Activated T-cell treated with anti-CD3 and anti-CD28 coated beads, Interleukin-2, amount 50 U/mL, for 72 hours (primary cell): ENCODE measurements at places on chromosomes 5 and 9. TPM values are rescaled to one million over a fixed set of nuclear protein-coding genes. Genes with fewer than 3 reads are reported as not detected.

Gene EQTN
- total RNA-seq: not detected

Gene ENHO
- 0.23 TPM for total RNA-seq

Gene SHOC1
- not detected for total RNA-seq

Gene SLC36A2
- total RNA-seq: not detected

Gene PPP3R2
- not detected for total RNA-seq

Gene CSF2
- total RNA-seq: 50.7 TPM

Gene MSH3
- 22.0 TPM for total RNA-seq

Gene MCTP1
- total RNA-seq: 0.28 TPM

Gene IL4
- total RNA-seq: 1.5 TPM

Gene MORN5
- not detected for total RNA-seq

Gene ZNF354B
- total RNA-seq: 13.0 TPM

Gene GPR150
- 1.7 TPM for total RNA-seq

Gene TLX3
- total RNA-seq: not detected

Gene ACTBL2
- not detected for total RNA-seq

Gene TMEM174
- total RNA-seq: not detected

Gene C5orf58
- total RNA-seq: not detected

Gene PCDHA9
- not detected for total RNA-seq

Gene FST
- total RNA-seq: 2.5 TPM

Gene SLC34A1
- total RNA-seq: 0.19 TPM

Gene DMAC1
- total RNA-seq: 34.2 TPM

Gene CER1
- not detected for total RNA-seq

Gene CBY3
- 0.44 TPM for total RNA-seq

Gene SPATA31C1
- not detected for total RNA-seq

Gene RNF183
- 0.34 TPM for total RNA-seq

Gene WNK2
- total RNA-seq: 0.70 TPM

Gene PDLIM4
- total RNA-seq: 1.2 TPM

Gene TTF1
- total RNA-seq: 23.3 TPM

Gene BRINP1
- total RNA-seq: not detected

Gene LCN6
- not detected for total RNA-seq

Gene FOXD4
- total RNA-seq: 0.38 TPM

Gene GABBR2
- total RNA-seq: not detected

Gene LCN10
- 0.21 TPM for total RNA-seq

Gene PKD2L2
- total RNA-seq: not detected

Gene SLC2A8
- 11.4 TPM for total RNA-seq

Gene NOL6
- 30.1 TPM for total RNA-seq

Gene PCDHGA8
- total RNA-seq: not detected

Gene PCA3
- total RNA-seq: not detected

Gene FAXDC2
- 0.43 TPM for total RNA-seq

Gene FREM1
- not detected for total RNA-seq

Gene ANKRD34B
- not detected for total RNA-seq

Gene TAF11L10
- total RNA-seq: not detected

Gene ANKRD31
- 0.65 TPM for total RNA-seq

Gene STPG3
- total RNA-seq: 0.63 TPM

Gene SPOCK1
- not detected for total RNA-seq

Gene PFN3
- not detected for total RNA-seq

Gene RAB3C
- total RNA-seq: not detected

Gene MRPL36
- 48.1 TPM for total RNA-seq

Gene ABCA1
- 19.5 TPM for total RNA-seq

Gene CDO1
- total RNA-seq: 0.42 TPM

Gene LCN2
- total RNA-seq: not detected

Gene ENTPD2
- 0.48 TPM for total RNA-seq

Gene NFIB
- total RNA-seq: not detected

Gene LCN9
- not detected for total RNA-seq

Gene FOXI1
- not detected for total RNA-seq
